ENCODE measurements at places on chromosomes 2 and 18.
A peak's percentile ranks its signal among the peaks of the same experiment; 100 is the strongest.

DNA sequence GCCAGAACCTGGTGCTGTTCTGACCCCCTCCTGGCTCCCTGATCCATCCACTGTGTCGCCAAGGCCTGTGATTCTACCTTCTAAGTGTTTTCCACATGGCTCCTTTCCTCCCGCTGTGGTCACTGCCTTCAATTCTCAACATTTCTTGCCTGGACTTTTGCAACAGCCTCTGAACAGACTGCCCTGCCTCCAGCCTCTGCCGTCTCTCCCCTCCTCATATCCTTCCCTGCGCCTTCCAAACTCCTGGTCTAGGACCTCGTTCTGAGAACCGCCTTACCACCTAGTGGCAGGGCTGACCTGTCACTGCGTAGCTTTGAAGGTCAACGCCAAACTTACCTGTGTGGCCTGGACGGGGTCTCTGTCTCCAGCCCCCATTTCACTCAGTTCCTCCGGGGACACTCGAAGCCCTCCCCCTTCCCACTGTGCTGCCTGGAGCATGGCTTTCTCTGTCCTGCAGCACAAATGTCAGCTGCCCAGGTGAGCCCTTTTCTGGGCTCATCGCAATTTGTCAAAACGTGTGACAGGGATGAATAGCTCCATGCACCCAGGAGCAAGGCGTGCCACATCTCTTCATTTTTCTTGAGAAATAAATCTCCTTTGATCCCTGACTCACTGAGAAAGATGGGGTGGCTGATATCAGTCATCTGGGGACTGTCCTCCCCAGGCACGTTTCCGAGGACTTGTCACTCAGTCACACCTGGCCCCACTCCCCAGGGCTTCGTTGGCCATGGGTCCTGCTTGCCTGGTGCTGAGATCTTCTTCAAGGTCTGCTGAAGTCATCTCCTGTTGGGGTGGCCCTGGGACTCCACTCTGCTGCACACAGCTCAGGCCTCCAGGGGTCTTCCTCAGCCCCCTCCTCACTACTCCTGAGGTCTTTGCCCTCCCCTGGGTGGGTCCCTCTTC, 46.7 kb downstream of the LDLRAD4 start:
- no peak for DNase-seq

DNA sequence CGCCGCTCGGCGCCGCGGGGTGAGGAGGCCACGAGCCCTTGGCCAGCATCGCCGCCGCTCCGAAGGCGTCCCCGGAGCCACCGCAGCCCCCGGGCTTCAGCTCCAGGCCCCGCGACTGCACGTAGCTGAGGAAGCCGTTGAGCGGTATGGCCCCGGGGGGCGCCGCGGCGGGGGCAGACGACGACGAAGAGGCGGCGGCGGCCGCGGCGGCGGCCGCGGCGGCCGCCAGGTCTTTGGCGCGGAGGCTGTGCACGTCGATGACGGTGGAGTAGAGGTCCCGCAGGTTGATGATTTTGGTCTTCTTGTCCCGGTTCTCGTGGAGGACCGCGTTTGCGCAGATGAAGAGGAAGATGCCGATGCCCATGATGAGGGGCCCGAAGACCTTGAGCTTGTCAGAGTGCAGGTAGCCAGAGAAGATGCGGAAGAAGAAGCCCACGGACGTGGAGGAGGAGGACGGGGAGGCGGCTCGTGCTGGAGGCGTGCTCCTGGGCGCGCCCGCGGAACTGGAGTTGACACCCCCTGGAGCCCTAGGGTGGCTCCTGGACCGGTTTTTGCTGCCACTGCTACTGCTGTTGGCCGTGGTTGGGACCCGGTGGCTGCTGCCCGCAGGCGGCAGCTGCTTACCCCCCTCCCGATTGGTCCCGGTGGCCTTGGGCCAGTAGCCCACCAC, 4.0 kb downstream of the TMEM200C start:
- DNase-seq = no peak

DNA sequence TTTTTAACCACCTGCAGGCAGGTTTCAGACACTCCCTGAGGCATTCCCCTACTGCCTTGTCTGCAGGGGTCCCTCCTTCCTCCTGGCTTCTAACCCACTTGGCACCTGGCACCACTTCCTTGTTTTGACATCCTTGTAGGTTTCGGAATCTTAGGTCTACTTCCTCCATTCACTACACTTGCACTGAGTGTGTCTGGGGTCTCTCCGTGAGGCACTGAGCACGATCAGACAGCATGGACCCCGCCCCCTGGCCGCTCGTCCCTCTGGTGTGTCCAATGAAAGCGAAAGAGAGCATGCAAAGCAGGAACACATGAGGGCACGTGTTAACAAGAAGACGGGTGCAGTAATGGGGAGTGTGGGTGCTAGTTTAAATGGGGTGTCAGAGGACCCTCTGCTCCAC, 63.8 kb downstream of the HAUS1 start:
- no peak for DNase-seq

- no peak for DNase-seq
These were observed 157.3 kb downstream of the DYSF start for GRCh38 chr2:71610671-71611070.

DNA sequence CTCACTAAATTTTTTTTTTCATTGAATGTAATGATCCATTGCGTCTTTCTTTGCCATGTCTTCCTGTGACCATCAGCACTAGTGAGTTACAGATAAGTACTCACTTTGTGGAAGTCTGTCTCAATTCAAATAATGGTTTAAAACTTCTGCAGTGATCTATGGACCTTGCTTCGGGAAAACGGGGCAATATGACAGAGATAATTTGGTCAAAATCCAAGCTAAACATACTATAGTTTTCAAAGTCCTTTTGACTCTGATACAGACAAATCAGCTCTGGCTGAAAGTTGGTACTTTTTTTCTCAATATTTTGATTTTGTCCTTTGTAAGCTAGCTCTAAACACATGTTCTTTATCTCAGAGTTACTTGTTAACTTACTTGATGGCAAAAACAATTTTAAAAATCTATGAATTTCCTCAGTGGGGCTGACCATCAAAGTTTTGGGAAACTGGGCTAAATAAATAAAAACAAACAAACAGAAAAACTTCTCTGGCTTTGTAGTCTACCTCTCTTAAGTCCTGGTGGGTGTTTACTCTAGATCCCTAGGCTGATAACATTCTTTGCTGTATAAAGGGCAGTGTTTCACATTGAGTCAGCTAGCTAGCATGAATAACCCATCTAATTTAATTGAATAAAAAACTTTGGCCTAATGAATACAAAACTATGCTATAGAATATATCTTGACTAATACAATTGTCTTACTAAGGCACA, 327.6 kb downstream of the RDH14 start:
- DNase-seq = no peak

- no peak for DNase-seq
These were observed 1.8 kb downstream of the SALL3 start for GRCh38 chr18:78981394-78981831.

GRCh38 chr18:6778459-6779247, 49.1 kb downstream of the ARHGAP28 start:
- no peak for DNase-seq

DNA sequence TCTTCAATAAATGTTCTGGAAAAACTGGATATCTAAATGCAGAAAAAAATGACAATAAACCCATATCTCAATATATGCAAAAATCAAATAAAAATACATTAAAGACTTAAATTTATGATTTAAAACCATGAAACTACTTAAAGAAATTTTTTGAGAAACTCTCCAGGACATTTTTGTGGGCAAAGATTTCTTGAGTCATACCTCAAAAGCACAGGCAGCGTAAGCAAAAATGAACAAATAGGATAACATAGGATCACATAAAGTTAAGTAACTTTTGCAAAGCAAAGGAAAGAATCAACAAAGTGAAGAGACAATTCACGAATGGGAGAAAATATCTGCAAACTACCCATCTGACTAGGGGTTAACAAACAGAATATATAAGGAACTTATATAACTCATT, 1545.5 kb downstream of the SUCLG1 start:
- DNase-seq = no peak

DNA sequence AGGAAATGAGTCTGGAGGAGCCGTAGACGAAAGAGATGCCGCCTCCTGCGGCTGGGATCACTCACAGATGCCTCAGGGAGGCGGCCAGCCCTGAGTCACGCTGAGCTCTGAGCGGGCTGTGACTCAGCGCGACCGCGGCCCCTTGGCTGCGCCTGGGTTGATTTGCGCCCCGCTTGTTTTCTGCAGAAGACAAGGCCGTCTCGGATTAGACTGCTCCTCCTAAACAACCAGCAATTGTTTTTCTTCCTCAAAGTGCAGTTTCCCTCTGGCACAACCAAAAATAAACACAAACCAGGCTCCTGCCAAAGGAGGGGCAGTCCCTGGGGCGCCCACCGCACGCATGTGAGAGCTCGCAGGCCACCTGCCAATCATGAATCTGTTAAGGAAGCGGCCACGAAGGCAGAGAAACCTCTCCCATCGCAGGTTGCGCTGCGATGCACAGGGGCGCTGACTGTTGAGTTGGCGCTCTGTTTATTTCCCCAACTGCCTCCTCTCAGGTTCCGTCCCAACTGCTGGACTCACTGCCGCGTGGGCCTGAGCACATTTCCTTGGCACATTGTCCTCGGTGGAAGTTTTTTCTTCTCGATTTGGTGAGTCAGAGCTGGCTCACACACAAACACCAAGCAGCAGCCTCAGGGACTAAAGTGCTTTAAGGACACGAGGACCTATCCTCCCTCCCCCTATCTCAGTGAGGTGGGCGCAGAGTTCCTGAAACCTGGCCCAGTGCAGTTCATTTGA, 85.2 kb upstream of the NDUFV2 start:
- peak; percentile 9 for DNase-seq

GRCh38 chr2:170314744-170315447, 136.9 kb downstream of the MYO3B start:
- DNase-seq = no peak

DNA sequence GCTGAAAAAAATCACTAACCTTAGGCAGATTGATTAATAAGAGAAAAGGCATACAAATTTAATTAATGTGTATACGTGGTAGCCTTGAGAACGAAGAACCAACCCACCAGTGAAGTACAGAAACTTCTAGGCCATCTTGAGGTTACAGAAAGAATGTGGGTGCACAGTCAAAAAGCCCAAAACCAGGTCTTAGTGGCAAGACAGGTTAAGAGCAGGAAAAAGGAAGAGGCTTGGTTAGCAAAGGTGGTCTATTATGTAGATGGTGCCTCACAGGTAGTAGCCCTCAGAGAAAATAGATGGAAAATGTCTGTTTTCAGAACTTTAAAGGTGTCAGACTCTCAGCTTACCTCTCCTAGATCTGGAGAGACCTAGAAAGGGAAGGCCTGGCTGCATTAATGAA, 22.0 kb upstream of the SLC35G4 start:
- DNase-seq = no peak

- DNase-seq = no peak
These were observed 31.2 kb downstream of the EPC2 start for GRCh38 chr2:148675708-148676107.

GRCh38 chr18:74453642-74454198, 3.4 kb downstream of the DIPK1C start:
- DNase-seq = no peak

GRCh38 chr2:46984040-46984439, 68.4 kb upstream of the MCFD2 start:
- no peak for DNase-seq

- DNase-seq = no peak
These were observed 18.8 kb upstream of the SERPINB5 start for GRCh38 chr18:63457977-63458376.

GRCh38 chr2:25977768-25978167, 4.5 kb downstream of the KIF3C start:
- no peak for DNase-seq

DNA sequence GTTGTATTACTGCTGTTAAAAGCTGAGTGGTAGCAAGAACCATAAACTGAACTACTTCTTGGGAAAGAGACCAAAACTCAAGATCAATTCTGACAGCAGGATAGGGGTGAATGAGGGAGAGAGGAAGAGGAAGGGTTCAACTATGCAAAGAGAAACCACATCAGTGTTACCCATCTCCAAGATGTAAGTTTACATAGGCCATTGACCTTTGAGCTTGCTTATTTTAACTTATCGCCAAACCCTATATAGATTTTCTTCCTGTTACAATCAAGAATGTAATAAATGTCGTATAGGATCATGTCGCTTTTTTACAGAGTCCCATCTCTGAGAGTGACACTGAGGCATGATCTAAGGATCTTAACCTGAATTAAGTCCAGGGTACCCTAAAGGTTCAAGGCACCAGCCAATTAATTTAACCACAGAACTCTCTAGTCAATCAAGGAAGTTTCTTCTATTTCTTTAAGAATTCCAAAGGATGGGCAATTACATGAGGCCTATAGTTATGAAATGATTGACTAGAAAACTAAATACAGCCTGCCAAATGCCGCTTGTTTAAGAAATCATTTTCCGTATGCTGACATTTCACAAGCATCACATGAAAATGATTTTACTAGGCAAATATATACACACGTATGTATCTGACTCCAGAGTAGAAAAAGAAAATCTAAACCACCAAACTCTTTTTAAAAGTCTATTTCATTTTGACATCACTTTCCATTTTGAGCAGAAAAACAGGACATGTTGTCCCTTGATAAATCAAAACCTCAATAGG, 11.8 kb downstream of the RND3 start:
- no peak for DNase-seq

- DNase-seq = no peak
These were observed 247.6 kb downstream of the SLC8A1 start for GRCh38 chr2:40204268-40204667.
